ENCODE measurements at places on chromosomes 7 and 10.
A peak's percentile ranks its signal among the peaks of the same experiment; 100 is the strongest.

GRCh38 chr7:30285536-30286284 is 1.3 kb downstream of the ZNRF2 start:
- DNase-seq = peak; percentile 34

GRCh38 chr7:103821092-103821491 is 168.4 kb downstream of the RELN start:
- DNase-seq = no peak

DNA sequence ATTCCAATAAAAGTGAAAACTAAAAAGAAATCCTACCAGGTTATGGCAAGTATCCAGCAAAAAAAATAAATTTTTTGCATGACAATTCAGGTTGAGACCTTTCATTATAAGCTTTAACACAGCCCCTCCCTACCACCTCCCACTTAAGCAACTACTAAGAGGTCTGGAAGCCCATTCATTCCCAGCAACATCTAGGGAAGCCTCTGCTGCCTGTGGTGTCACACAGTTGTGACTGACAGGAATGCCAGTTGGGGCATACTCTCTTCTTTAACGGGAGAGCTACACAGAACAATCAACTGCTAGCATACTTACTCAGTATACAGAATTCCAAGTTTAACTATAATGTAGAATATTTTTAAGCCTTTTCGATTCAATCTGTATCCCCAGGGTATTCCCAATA is 27.8 kb downstream of the ABI1 start:
- no peak for DNase-seq

DNA sequence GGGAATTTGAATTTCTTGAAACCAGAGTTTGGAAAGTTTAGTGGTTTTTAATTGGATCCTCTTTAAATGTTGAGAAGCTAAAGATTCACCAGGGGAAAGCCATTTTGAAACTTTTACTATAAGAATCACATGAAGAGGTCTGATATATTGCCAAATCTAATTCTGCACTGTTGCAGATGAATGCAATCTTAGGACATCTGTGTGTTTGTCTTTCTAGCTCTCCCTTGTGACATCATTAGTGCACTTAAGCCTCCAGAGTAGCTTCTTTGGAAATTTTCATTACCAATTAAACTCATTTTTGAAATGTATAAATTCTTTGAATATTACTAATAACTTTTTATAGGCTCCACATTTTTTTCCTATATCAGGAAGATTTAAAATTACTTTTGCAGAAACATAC is 160.2 kb downstream of the BICC1 start:
- no peak for DNase-seq

GRCh38 chr10:37434091-37434490 is 308.7 kb downstream of the ANKRD30A start:
- DNase-seq = no peak

GRCh38 chr10:130546841-130547240 is 410.6 kb downstream of the GLRX3 start:
- DNase-seq = no peak

DNA sequence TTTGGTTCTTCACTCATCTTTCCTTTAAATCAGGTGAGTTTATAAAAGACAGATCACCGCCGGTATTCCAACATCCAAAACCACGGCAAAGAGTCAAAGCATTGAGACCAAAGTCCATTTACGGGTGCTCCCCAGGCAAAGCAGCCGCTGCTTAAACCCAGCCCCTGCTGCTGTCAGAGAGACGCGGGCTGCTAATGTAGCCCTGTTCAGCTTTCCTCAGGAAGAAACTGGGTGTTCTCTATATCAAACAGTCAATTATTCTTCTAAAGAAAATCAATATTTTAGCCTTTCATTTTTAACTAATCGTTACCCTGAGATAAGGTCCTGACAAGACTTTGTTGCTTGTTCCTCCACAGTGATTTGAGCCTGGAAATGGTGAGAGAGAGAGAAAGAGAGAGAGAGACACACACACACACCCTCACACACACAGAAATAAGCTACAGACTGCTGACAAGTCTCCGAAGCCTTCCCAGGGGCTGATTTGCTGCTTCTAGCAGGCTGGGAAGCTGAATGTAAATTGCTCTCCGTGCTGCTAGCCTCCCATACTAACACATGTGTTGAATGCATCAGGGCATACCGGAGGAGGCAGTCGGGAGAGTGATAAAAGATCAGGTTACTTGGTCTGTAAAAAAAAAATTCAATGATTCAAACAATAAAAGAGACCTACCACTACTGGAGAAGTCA is 183.0 kb upstream of the ANK3 start:
- no peak for DNase-seq

DNA sequence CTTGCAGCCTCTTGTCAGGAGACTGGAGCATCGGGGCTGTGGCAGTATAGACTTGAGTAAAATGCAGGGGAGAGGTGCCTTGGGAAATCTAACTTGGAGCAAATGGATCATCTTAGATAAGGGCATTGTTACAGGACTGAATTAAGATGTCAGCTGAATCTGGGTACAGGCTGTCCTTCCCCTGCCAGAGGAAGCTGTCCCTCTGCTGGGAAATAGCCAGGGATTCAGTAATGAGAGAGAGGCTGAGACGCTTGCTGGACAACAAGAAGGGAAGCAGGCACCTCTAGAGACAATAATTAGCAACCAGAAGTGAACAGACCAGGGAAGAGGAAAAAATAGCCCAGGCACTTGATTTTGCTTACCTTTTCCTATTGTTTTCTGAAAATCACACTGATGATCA is 20.7 kb upstream of the RAPGEF5 start:
- DNase-seq = no peak

DNA sequence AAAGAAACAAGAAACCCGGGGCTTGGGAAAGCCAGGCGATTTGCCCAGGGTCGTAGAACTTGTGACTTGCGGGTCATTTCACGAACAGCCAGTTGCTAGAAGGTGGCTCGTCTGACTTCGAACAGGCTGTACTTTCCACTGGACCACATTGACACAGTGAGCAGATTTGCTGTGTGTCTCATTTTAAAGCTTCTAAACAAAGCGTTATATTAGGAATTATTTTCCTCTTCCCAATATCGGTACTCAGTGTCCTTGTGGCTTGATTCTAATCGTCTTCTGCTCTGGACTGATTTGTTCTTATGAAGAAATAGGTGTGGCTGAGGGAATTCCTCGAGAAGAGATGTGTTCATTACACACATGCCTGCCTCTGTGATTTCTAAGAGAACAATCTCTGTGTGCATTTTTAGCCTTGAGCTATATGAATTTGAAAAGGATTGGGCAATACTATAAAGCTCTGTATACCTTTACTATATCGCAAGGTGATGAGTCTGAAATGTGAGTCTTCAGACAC is 150.0 kb upstream of the PRR15 start:
- no peak for DNase-seq

DNA sequence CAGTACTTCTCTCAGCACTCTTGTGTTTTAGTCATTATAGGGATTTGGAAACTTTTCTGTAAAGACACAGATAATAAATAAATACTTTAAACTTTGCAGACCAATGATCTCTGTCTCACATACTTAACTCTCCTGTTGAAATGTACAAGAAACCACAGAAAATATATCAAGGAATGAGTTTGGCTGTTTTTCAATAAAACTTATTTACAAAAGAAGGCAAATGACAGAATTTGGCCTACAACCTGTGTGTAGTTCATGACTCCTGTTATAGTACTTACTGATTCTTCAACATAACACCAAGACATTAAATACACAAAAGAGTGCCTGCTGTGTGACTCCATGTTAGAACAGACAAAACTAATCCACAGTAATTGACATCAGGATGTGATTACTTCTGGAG is 510.0 kb upstream of the PHF14 start:
- DNase-seq = no peak

DNA sequence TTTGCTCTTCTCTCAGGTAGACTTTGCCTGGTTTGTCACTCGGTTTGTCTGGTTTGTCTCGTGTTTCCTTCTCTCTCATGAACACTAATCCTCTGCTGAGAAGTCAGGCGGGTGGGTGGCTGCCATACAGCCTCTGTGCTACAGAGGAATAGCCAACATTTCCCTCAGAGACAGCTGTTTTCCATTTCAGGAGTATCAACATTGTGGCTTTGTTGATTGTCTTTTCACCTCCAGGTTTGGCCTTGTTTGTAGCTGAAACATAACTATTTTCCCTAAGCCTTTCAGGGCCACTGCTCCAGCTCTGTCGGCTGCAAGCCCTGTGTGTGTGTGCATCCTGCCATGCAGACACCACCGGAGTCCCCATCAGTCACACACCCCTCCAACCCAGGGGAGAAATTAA is 122.8 kb downstream of the BAMBI start:
- no peak for DNase-seq

- DNase-seq = no peak
Measured at GRCh38 chr10:102425444-102425843, 4.8 kb downstream of the FBXL15 start.

- no peak for DNase-seq
Measured at GRCh38 chr10:117353684-117354083, 21.6 kb downstream of the PDZD8 start.

DNA sequence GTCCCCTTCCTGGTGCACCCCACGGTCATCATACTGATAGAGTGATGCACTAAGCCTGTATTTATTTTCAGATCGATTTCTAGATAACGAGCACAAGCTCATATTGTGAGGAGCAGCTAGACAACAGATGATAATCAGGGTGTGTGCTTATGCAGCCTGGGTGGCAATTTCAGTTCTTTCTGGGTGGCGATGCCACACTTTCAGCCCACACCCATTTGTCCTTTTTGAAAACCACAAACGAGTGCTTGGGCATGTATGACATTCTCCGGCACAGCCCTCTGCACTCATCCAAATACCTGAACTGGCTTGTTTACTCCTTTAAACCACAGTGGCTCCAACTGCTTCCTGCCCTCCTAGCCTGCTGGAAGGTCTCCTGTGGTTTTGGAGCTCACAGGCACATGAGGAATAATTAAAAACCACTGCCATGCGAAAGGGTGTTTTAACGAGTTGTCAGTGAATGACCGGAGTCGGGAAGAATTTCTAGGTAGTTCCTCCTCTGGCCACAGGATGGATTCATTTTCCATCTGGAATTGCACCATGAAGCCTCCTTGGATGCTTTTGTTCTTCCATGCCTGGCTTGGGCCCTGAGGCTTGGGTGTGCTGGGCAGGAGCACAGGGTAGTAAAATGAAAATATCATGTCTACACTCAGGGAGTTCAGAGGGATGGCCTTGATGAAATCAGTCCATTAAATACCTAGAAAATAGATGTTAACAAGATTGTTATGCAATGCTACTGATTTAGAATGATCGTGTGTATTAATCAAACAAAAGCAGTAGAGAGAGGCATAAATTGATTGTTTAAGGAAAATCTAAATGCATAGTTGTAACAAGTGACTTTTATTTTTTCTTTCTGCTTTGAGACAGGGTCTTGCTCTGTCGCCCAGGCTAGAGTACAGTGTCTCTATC is 52.4 kb upstream of the ITGB1 start:
- DNase-seq = peak; percentile 76

DNA sequence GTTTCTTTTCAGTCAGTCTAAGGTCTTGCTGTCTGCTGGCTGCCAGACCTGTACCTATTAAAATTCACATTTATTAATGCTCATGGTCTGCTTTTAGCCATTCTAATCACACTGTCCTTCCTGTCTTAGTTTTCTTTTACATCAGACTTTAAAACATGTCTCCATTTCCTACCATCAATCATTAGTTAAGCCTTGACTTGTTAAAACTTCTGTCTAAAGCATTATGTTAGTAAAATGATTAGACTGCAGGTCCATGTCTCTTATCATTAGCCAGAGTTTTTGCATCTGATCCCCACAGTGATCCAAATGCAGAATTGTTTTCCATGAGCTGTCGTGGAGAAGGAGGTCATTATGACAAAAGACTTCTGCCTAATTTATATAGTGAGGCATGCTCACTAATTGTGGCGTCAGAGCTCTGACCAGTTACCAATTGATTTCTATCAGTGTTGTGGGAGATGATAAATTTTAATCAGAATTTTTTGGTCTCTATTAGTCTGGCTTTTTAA is 226.5 kb downstream of the DKK1 start:
- no peak for DNase-seq

- DNase-seq = no peak
Measured at GRCh38 chr7:14144538-14144937, 155.1 kb upstream of the ETV1 start.

GRCh38 chr10:114471906-114472876 is 67.9 kb upstream of the AFAP1L2 start:
- no peak for DNase-seq

DNA sequence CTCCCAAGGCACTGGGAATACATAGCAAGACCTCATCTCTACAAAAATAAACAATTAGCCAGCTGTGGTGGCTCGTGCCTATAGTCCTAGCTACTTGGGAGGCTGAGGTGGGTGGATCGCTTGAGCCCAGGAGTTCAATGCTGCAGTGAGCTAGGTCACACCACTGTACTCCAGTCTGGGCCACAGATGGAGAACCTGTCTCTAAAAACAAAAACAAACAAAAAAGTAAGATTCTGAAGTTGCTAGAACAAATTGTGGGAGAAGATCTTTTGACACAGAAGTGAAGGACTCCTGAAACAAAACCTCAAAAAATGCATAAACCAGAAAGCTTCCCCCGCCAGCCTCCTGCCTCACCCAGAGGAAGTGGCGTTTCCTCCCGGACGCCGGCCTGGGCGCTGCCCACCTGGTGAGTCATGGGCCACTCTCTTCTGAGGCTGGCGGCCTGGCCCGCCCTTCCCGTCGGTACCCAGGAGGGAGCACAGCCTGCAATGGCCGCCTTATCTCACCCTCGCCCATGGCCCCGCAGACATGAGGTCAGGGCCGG is 25.4 kb upstream of the ELN start:
- peak; percentile 84 for DNase-seq

- DNase-seq = no peak
Measured at GRCh38 chr7:47383072-47383471, 198.8 kb downstream of the TNS3 start.

GRCh38 chr7:32579776-32580175 is 84.5 kb downstream of the AVL9 start:
- no peak for DNase-seq

GRCh38 chr10:87763086-87763861 is 54.8 kb downstream of the ATAD1 start:
- no peak for DNase-seq

GRCh38 chr7:147412109-147412508 is 1178.5 kb upstream of the C7orf33 start:
- no peak for DNase-seq

- no peak for DNase-seq
Measured at GRCh38 chr7:51111241-51111940, 205.2 kb downstream of the COBL start.

- DNase-seq = no peak
Measured at GRCh38 chr10:35770817-35771355, 128.8 kb upstream of the FZD8 start.

DNA sequence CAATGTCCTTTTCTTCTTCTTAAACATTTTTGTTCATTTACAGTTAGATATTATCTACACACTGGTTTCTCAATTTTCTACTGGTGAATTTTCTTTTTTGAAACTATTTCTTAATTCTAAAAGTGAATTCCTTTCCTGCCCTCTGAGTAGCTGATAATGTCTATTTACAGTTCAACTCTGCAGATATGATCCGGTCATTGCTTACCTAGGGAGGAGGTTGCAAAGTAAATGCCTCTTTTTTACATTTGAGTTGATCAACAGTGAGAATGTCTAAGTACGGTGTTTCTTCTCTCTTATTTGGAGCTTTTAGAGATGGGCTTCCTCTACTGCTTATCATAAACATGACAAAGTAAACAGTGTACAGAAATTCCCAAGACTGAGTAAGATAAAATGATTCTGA is 20.6 kb upstream of the ORC5 start:
- DNase-seq = no peak

DNA sequence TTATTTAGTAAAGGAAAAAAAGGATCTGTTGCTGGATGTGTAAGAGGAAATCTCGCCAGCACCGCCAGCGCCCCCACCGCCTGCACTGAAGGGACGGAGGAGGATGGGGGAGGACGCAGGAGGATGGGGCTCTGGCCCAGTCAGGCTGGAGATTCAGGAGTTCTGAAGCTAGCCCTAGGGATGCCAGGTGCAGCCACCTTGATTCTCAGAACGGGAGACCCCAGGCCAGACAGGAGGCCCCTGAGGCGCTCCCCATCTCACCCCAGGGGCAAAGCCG is 1.3 kb downstream of the CAMK2B start:
- DNase-seq = no peak

All from AG08396 (cell line).